ENCODE measurements at places on chromosomes 6 and 20.

GRCh38 chr20:43009532-43009931 lies 180.2 kb downstream of the PTPRT start:
- H3K4me1 ChIP-seq = no peaks in the 10 kb centered on the region
- no peak overlapping the region for H3K27ac ChIP-seq
- DNase-seq = no peak
- no peaks in the 10 kb centered on the region for H3K36me3 ChIP-seq
- H3K4me3 ChIP-seq = no peak overlapping the region

- DNase-seq = no peak
- H3K4me3 ChIP-seq = no peak overlapping the region
These were observed 56.6 kb downstream of the SNX14 start for GRCh38 chr6:85537055-85537494.

DNA sequence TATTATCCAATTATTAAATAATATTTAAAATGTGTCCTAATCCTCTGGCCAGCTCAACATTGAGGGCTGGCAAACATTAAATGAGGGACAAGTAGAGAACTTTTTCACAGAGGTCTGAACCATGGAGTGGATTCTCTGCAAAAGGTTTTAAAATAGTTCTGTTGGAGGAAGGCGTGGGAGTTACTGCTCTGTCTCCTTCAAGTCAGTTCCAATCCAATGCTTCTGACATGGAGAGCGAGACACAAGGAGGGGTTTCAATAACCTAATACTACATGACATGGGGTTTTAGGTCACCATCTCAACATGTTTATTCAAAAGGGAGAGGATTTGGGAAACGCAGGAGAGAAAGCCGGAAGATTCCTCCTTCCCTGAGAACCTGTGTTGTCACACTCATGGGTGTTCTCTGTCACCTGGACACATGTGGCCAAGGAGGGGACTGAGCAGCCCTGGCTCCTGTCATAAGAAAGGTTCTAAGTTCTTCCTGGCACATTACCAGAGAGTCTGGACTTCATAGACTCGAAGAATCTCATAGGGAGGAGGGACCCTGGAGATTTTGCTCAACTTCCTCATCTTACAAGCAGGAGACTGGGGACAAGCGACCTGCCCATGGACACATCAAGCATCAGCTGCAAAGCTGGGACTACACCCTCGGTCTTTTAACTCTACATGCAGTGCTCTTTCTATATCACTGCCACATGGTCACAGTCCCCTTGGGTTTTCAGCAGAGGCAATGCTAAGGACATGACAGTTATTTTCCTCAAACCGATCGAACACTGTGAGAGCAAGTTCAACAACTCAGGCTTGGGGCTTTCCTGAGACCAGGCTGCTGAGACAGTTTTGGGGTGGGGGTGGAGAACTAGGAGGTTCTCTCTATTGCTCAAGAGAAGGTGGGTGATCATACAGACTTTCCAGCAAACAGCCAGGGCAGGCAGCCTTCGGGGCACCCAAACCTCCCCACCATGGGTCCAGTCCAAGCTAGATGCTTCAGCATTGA lies 38.6 kb downstream of the PRDM1 start:
- no peaks in the 10 kb centered on the region for H3K27me3 ChIP-seq
- H3K4me1 ChIP-seq = no peaks in the 10 kb centered on the region
- no peaks in the 10 kb centered on the region for H3K36me3 ChIP-seq
- H3K27ac ChIP-seq = no peak overlapping the region

GRCh38 chr6:82494367-82494766 lies 130.8 kb downstream of the TPBG start:
- no peaks in the 10 kb centered on the region for H3K4me1 ChIP-seq
- no peak for DNase-seq
- H3K27me3 ChIP-seq = no peaks in the 10 kb centered on the region
- H3K4me3 ChIP-seq = no peak overlapping the region
- no peaks in the 10 kb centered on the region for H3K36me3 ChIP-seq
- no peak overlapping the region for H3K27ac ChIP-seq

GRCh38 chr6:31074401-31074800 lies 38.0 kb downstream of the C6orf15 start:
- H3K36me3 ChIP-seq = no peaks in the 10 kb centered on the region
- DNase-seq = no peak
- H3K4me3 ChIP-seq = no peak overlapping the region
- no peaks in the 10 kb centered on the region for H3K27me3 ChIP-seq
- no peak overlapping the region for H3K27ac ChIP-seq

- no peaks in the 10 kb centered on the region for H3K36me3 ChIP-seq
- no peaks in the 10 kb centered on the region for H3K27me3 ChIP-seq
- H3K27ac ChIP-seq = no peak overlapping the region
- H3K4me1 ChIP-seq = peaks cover 8% of the 10 kb centered on the region
- H3K4me3 ChIP-seq = no peak overlapping the region
- no peak for DNase-seq
These were observed 21.4 kb downstream of the RRBP1 start for GRCh38 chr20:17660667-17661066.

DNA sequence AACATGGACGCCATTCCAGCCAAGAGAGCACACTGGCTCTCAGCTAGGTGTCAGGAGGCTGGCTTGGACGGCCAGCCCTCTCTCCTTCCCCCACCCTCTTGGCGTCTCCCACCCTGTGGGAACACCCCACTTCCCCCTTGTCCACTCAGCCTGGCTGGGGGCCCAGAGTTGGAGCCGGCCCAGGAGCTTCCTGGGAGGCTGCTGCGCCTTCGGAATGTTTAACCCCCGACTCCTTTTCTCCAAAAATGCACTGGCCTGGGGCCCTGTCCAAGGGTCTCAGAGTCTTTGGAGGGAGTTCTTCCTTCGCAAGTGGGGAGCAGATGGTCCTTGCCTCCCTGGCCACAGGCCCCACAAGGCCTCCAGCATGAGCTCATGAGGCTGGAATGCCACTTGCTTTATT lies 4.1 kb downstream of the ADAM33 start:
- peaks cover 33% of the 10 kb centered on the region for H3K27me3 ChIP-seq
- H3K27ac ChIP-seq = no peak overlapping the region
- DNase-seq = no peak
- no peak overlapping the region for H3K4me3 ChIP-seq

- no peaks in the 10 kb centered on the region for H3K36me3 ChIP-seq
- H3K4me1 ChIP-seq = peaks cover 11% of the 10 kb centered on the region
- no peaks in the 10 kb centered on the region for H3K27me3 ChIP-seq
These were observed 1.0 kb downstream of the GMEB2 start for GRCh38 chr20:63625771-63626423.

DNA sequence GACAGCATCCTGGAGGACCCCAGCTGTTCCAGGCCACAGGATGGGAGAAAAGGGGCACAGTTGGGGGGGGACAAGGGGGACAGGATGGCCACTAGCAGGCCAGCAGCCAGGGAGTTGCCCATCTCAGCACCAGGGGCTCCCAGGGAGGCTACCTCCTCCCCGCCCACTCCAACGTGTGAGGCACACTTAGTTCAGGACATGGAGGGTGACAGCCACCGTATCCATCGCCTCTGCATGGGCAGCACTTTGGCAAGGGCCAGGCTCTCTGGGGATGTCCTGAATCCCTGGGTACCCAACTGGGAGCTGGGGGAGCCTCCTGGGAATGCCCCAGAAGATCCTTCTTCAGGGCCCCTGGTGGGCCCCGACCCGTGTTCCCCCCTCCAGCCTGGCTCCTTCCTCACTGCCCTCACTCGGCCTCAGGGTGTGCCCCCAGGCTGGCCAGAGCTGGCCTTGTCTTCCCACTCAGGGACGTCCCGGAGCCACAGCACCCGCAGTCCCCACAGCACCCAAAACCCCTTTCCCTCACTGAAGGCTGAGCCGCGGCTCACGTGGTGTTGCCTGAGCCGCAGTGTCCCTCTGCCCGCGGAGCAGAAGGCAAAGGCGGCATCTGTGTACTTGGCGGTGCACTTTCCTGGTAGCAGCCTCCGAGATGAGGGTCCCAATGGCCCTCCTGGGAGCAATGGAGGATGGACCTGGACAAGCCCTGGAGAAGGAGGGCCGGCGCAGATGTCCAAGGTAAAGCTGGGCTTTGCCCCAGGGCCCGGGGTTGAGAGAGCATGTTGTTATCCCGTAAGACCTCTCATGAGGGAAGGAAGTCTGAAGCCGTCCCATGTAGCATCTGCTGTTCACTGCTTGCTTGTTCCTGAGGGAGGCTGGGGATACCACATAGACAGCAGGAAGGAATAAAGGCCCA lies 30.7 kb downstream of the ZNF831 start:
- H3K36me3 ChIP-seq = peaks cover 36% of the 10 kb centered on the region
- DNase-seq = no peak
- H3K4me1 ChIP-seq = no peaks in the 10 kb centered on the region
- H3K27me3 ChIP-seq = no peaks in the 10 kb centered on the region
- no peak overlapping the region for H3K27ac ChIP-seq
- H3K4me3 ChIP-seq = no peak overlapping the region

DNA sequence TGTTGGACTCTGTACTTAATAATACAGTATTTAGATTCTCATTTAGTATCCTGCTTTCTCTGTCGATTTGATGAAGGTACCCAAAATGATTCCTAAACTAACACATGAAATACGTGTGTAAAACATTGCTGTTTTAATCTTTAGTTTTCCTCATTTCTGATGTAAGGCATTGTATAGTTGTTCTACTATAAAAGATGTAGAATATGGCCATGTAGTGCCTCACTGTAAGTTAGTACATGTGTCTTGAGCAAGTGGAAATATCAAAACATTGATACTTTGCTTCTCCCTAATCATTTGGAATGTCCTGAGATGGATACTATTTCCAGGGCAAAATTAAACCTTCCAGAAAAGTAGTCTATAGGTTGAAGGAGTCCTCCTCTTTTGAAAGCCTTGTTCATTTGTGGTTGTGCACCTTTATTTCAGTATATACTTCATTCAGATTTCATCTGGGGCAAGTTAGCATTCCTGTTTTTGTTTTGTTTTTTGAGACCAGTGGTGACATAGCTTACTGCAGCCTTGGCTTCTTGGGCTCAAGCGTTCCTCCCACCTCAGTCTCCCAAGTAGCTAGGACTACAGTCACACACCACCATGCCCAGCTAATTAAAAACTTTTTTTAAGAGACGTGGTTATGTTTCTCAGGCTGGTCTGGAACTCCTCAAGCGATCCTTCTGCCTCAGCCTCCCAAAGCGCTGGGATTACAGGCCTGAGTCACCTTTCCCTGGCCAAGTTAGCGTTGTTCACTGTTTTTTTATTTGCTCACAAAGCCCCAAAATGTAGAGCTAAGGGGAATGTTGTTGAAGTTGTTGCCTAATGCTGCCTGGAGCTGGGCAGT lies 11.6 kb downstream of the SRSF3 start:
- no peaks in the 10 kb centered on the region for H3K27me3 ChIP-seq
- no peak for DNase-seq
- H3K27ac ChIP-seq = peak overlapping the region; percentile 40

GRCh38 chr20:45363611-45364492 lies 896 bp downstream of the SYS1 start:
- peaks cover 28% of the 10 kb centered on the region for H3K4me1 ChIP-seq
- peak overlapping the region; percentile 100 for H3K27ac ChIP-seq
- DNase-seq = no peak
- H3K4me3 ChIP-seq = peak overlapping the region; percentile 92

GRCh38 chr20:9447182-9447581 lies 67.2 kb upstream of the LAMP5 start:
- no peak overlapping the region for H3K27ac ChIP-seq
- no peaks in the 10 kb centered on the region for H3K4me1 ChIP-seq
- H3K36me3 ChIP-seq = no peaks in the 10 kb centered on the region
- DNase-seq = no peak
- no peaks in the 10 kb centered on the region for H3K27me3 ChIP-seq

GRCh38 chr6:79240509-79240908 lies 6.0 kb upstream of the HMGN3 start:
- no peaks in the 10 kb centered on the region for H3K36me3 ChIP-seq
- H3K27me3 ChIP-seq = no peaks in the 10 kb centered on the region

GRCh38 chr6:53840027-53840426 lies 45.2 kb downstream of the LRRC1 start:
- no peak overlapping the region for H3K27ac ChIP-seq
- DNase-seq = no peak
- H3K4me1 ChIP-seq = no peaks in the 10 kb centered on the region
- no peak overlapping the region for H3K4me3 ChIP-seq
- no peaks in the 10 kb centered on the region for H3K27me3 ChIP-seq

- H3K27ac ChIP-seq = no peak overlapping the region
- no peaks in the 10 kb centered on the region for H3K27me3 ChIP-seq
- no peaks in the 10 kb centered on the region for H3K4me1 ChIP-seq
- no peak for DNase-seq
- H3K4me3 ChIP-seq = no peak overlapping the region
- no peaks in the 10 kb centered on the region for H3K36me3 ChIP-seq
These were observed 52.4 kb downstream of the ANKRD6 start for GRCh38 chr6:89485320-89485719.
